SK-N-SH treated with all-trans-retinoic acid at 6 μM for 48 hours (cell line): ENCODE measurements at places on chromosomes 2 and 18.

DNA sequence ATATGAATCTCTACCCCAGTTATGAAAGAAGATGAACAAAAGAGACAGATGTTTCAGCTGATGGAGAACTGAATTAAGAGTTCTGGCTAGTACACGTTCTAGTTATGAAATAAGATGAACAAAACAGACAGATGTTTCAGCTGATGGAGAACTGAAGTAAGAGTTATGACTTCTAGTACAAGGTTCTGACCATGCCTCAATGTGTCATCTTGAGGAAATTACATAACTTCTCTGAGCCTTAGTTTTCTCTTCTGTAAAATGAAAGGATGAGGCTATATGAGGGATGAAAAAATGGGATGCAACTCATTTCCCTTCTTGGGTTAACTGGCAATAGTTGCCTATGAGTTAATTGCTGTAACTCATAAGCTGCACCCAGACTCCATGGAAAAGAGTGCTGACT is 92.9 kb upstream of the WDR75 start:
- no peak for ATAC-seq

GRCh38 chr2:203565076-203565475 is 30.0 kb upstream of the RAPH1 start:
- ATAC-seq: no peak

- peak; percentile 49 for ATAC-seq
These were observed at the start of gene ITPRIPL1 for GRCh38 chr2:96325041-96325883. Gene ITPRIPL1, plus strand, starts transcription at chr2:96325317. Its CDS starts 523 bp downstream, at chr2:96325840.

- ATAC-seq: no peak
These were observed 166.6 kb upstream of the PKDCC start for GRCh38 chr2:41881249-41881648.

DNA sequence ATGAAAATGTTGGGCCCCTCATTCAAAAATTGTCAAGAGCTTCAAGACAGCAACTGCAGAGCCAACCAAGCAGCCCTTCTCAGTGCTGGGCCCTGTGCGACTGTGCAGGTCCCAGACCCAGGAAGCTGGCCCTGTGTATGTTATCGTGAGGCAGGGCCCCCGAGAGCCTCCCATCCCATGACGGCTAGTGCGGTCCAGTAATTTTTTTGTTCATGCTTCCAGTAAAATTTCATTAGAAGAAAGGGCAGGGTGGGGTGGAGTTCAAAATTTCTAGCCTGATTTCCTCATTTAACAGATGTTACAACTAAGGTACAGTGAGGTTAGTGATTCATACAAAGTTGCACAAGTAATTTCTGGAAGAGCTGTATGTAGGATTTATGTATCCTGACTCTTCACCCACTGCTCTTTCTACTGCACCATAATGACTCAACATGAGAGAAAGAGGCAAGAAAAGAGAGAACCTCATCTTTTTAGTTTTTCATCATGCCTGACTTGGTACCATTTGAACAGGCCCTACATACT is 105.5 kb downstream of the ZEB2 start:
- no peak for ATAC-seq

DNA sequence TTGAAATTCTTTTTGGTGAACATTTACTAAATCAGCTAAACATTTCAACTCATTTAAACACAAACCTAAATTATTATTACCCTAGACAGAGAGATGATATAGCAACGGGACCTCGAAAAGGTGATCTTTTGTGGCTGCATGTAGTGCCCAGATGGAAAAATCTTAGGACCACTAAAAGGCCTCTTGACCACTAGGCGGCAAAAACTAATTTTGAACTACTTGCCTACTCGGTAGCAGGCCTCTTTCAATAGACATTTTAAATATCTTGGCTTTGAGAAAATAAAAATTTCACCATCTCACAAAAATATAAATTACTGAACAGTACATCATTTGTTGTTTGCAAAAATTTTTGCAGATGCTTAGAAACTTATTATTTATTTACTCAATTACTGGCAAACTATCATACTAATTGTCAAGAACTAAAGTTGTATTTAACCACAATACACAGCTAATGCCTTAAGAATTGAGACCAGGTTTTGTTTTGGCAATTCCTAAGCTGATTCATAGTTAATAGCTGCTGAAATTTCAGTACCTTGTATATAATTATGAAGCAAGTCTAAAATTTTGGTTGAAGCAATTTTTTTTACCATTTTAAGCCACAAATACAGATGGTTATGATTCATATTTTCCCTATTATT is 9.4 kb downstream of the COL3A1 start:
- ATAC-seq: peak; percentile 23

DNA sequence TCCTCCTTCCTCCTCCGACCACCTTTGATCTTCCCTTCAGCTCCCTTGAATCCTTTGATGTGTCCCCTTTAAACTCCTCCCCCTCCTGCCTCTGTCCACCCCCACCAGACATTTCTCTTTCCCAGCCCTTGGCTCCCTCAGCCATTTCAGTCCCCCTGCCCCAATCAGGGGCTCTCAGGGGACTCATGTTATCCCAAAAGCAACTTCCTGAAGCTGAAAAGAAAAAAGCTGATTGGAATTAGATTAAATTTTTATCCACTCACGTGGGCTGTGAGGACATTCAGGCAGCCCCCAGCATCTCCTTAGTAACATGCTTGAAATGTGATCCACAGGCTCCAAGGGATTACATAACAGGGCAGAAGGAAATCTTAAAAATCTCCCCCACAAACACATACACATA is 81.3 kb downstream of the NEURL3 start:
- no peak for ATAC-seq

DNA sequence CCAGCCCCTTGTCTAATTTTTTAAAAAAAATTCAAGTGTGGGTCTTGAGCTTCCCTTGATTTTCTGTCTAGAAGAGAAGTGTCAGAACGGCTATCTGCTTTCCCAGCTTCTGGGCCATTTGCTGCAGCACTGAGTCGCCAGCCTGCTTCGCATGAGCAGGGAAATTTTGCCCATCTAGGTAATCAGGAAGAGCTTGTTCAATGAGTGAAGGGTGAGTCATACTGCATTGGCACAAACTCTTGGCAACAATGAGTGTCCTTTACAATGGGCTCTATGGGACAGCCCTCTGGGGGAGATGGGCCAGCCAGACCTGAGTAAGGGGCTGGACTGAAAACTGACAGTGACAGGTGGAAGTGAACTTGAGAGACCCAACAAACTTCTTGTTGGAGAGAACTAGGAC is 2.4 kb upstream of the RNF144A start:
- peak; percentile 19 for ATAC-seq

GRCh38 chr18:59783138-59783537 is 85.9 kb upstream of the CCBE1 start:
- peak; percentile 80 for ATAC-seq

- ATAC-seq: peak; percentile 57
These were observed 91.3 kb downstream of the DPP4 start for GRCh38 chr2:161982548-161983330.

DNA sequence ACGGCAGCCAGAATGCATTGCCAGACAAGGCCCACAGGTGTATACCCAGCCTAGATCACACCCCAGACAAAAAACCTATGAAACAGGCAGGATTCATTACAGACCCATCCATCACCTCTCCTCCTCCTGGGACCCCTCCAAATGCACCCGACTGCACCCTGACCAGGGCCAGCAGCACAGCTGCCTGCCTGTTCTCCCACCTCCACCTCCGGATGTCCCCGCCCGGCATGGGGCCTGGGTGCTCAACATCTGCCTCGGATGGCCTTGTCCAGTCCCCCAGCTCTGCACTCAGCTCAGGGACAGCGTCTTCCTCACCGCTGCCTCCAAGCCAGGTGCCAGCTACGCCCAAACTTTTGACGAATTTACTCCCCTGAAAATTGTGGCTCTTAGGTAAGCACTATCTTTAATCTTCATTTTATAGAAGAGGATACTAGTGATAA is 91.1 kb downstream of the TPO start:
- ATAC-seq: no peak

- no peak for ATAC-seq
These were observed 678.4 kb downstream of the ERBB4 start for GRCh38 chr2:211860224-211860623.

GRCh38 chr2:147559070-147559725 is 285.6 kb upstream of the ACVR2A start:
- ATAC-seq: no peak

DNA sequence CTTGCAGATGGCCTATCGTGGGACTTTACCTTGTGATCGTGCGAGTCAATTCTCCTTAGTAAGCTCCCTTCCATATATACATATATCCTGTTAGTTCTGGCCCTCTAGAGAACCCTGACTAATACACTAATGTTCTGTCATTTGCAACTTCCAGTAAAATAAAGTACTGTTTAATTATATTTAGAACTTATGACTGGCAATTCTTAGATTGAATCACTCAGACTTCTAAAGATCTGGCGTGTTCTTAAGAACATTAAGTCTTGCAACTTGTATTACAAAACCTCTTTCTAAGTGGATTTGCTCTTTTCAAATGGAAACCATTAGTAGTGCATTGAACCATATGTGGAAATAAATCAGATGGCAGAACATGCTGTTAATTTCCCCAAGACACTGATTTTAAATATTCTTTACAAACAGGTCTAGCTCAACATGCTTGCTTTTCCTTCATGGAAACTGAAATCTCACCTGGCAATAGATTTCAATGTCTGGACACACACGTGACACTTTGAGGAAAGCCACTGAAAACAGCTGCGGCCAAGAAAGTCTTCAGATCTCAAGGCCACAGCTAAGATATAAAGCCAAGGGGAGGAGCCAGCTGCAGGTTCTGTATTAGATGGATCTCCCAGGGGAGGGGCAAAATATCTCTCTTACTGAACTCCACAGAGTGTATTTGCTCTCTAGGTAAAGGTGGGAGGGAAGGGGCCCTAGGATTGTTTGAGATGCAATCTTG is 50.6 kb downstream of the PMAIP1 start:
- peak; percentile 39; the same call in 1 of the 3 replicates for ATAC-seq

GRCh38 chr2:160310118-160310828 is 110.2 kb upstream of the ITGB6 start:
- no peak for ATAC-seq

DNA sequence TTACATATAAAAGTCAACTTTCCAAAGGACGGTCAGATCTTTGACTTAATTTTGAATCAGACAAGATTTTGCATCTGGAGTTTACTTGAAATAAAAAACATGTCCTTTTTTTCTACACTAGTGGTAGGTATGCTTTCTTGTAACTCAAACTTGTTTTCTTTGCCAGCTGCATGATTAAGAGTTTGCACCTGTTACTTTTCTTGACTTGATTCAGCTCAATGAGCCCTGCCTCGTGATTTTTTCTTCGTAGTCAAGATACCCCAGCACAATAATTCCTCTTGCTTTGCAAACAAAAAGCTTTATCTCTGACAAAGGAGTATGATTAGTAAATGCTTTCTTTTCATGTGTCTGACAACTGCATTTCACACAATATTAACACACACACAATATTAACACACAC is 82.3 kb downstream of the FBXO15 start:
- ATAC-seq: no peak

DNA sequence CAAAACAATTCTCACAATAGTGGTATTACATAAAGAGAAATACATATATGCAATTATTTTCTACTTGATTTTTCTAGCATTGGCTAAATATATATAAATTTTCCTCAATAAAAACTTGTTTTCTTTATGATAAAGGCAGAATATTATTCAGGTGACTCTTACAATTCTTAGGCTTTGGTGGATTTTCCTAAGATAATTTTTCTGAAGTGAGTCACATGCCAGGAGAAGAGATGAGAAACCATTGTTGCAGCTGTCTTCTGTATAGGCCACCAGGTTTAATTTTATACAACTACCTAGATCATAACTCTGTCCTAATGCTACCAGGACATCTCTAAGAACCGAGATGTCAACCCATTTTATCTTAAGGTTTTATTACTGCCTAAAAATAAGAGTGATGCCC is 552.4 kb upstream of the CDH2 start:
- ATAC-seq: peak; percentile 27; the same call in 1 of the 3 replicates

GRCh38 chr2:42800461-42800962 is 8.1 kb upstream of the HAAO start:
- no peak for ATAC-seq

GRCh38 chr2:166179201-166179600 is 51.4 kb upstream of the SCN1A start:
- 0 out of 3 replicates have a peak, but pooled peaks have one; percentile 25 for ATAC-seq
